Fibroblast of skin of back (primary cell): ENCODE measurements at places on chromosomes 4 and X.

- DNase-seq = peak; percentile 62
Observed at GRCh38 chr4:98802770-98803198, 126.1 kb downstream of the EIF4E start.

GRCh38 chrX:83658731-83659130, 150.6 kb downstream of the POU3F4 start:
- DNase-seq = no peak

DNA sequence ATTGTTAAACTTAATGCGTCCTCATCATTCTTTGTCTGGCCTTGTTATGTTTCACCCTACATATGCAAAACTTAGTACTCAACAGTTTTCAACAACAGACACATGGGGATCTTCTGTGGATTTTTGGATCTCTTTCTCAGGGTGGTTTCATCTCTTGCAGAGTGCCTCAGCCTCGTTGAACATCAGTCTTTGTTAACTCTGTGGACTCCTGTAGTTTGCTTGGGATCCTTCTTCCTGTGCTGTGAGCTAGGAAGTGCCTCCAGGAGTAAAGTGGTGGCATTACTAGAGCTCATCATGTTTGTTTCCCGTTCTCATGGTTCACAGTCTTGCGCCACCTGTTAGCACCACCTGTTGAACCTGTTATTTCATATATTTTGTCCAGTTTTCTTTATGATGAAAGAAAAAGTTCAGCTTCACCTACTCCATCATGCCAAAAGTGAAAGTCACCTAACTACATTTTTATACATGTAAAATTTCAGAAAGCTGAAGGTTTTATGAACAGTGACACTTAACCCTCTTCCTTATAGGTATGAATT, 27.5 kb upstream of the NDUFC1 start:
- no peak for DNase-seq

GRCh38 chrX:47585273-47585672, 3.0 kb downstream of the TIMP1 start:
- no peak for DNase-seq

- DNase-seq = peak; percentile 61
Observed at GRCh38 chr4:149980941-149981340, 97.3 kb upstream of the DCLK2 start.

GRCh38 chrX:39953879-39954278, 143.9 kb downstream of the BCOR start:
- DNase-seq = peak; percentile 79
